ENCODE measurements at places on chromosomes 5 and 9. TPM values are rescaled to one million over a fixed set of nuclear protein-coding genes. Genes with fewer than 3 reads are reported as not detected.
A peak's percentile ranks its signal among the peaks of the same experiment; 100 is the strongest.

- DNase-seq = no peak
These were observed 308.4 kb upstream of the MEF2C start for GRCh38 chr5:89191374-89191773.

DNA sequence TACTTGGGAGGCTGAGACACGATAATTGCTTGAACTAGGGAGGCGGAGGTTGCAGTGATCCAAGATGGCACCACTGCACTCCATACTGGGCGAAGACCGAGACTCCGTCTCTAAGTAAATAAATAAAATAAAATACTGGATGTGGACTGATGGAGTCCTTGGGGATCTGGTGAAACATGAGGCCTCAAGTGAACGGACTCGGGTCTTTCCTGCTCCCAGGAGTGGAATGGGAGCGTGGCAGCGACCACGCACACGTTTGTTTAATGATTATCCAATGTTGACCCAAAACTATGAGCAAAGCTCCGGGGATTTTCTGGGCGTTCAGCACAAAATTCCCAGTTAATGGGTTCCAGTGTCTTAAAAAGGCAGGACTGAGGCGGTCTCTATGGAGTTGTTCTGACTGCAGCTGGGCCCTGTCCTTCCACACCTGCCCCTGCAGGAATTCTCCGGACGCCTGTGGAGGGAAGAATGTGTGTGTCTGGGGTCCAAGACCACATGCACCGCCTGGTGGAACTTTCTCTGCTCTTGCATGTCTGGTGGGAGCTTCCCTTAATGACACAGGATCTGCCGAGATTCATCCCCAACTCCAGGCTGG is 26.6 kb downstream of the NEK6 start:
- DNase-seq = no peak

SPINK6 gene
- total RNA-seq = not detected

BAG1 gene
- total RNA-seq = 51.1 TPM

DNA sequence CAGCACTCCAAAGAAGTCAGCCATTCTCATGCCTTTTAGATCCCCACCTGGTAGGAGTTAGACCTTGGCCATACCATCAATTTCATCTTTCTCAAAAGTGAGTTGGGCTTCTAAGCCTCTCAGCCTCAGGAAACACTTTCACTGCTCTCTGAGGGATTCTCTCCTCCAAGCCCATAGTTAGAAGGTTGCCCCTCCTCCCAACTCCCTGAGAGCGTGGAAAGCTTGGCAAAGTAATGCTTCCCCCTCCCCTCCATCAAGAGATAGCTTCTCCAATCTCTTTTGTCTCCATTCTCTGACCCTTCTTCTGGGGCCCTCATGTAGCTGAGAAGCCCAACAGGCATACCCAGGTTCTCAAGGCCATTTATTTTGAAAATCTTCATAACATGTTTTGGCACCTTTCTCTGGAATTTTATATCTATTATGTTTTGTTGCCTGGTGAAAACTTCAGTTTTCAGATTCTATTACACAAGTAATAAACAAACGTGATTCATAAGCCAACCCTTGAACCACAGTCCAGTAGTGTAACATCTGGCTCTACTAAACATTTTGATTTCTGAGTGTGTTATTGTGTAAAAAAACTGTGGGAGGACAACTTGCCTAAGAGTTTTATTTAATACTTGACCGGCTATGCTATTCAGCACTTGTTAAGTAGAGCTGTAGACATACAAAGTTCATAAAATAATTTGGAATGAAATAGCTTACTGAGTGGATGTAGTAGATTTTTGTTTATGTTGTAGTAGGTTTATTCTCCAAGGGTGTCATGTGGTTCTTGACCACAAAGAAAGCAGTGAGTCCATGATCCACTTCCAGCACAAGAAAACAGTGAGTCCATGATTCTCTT is 17.1 kb downstream of the LVRN start:
- DNase-seq = no peak

DNA sequence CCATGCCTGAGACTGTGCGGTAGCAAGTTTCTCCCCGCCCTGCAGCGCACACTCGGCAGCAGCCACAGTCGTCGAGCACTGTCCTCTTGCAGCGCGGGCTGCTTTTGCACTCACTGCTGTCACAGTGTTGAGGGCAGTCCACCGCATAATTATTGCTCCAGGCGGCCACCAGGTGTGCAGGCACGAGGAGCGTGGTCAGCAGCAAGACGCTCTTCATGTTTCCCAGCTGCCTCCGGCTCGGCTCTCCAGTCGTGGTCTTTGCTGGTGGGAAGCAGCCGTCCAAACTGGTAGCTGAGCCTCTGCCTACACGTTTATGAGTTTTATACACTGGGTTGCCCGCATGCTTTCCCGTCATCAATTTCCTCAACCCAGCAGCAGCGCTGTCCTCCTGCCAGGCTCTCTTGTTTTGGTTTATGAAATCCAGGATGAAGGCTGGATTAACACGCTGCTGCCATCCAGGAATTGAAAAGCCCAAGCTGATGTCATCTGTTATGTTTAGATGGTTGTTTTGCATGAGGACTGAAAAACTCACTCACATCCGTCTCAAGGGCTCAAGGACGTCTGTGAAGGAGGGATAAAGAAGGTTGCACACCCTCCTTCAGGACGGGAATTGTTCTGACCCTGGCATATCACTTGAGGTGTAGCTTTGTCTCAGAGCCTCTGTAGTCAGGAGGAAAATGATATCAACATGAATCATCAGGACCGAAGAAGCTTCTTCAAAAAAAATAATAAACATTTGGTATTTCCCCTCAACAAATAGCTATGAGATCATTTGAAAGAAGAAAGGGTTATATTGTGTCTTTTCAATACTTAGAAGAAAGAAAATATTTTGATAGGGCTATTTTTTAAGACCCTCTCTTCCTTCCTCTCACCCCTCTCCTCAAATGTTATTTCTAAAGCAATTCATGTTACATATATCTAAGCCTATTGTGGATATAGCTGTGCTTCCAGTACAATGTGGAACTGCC is at the start of gene ESM1:
Gene ESM1, minus strand, starts transcription at position 293 of the 968 bp plus-strand sequence. Its CDS starts 76 bp downstream, at position 217.
- DNase-seq = peak; percentile 86

TIMD4 gene
- total RNA-seq = not detected

GRCh38 chr9:103116246-103116645 is 121.1 kb downstream of the CYLC2 start:
- DNase-seq = no peak

GRCh38 chr9:33438926-33439680 is 8.3 kb downstream of the AQP3 start:
- no peak for DNase-seq

- DNase-seq = no peak
These were observed 393.6 kb upstream of the IZUMO3 start for GRCh38 chr9:24939109-24939850.

DNA sequence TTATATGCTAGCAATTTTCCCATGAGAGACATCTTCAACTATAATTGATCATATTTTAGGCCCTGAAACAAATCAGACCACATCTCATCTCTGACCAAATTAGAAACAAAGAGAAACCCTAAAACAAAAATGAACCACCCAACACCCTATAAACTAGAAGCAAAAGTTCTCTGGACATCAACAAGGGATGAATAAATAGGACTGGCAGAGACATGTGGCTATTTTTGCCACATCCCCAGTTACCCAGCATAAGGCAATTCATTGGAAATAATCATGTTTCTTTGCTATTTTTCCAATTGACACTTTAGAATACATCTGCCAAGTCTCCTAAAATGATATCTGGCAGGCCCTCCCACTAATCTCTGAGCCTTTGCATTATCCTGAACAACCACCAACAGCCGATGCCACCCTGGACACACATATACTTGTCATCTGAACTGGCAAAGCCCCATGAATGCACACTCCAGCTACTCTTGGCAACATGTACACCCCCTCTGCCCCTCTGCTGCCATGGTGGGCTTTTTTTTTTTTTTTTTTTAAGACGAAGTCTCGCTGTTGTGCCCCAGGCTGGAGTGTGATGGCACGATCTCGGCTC is 53.5 kb upstream of the EQTN start:
- DNase-seq = no peak

IL9 gene
- not detected for total RNA-seq

PCDHAC2 gene
- 6.7 TPM for total RNA-seq

DNA sequence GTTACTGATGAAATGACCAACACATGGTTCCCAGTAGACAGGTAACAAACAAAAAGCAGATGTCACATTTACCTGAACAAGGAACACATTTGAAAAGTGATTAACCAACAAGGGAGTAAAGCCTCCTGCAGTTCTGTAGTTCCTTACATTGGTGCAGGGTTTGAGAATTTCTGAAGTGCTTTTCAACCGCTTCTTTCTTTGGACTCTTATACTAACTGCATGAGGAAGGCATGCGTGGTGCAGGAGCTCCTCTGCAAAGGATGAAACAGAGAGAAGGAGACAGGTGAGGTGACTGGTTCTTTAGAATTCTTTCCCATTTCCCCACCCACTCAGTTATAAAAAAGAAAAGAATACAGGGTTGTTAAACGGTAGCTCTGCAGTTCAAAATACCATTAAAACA is 4.6 kb upstream of the IL9 start:
- no peak for DNase-seq

CD180 gene
- total RNA-seq = not detected

- DNase-seq = no peak
These were observed 336.7 kb downstream of the CCDC171 start for GRCh38 chr9:15889555-15889954.

CDH18 gene
- not detected for total RNA-seq

GRCh38 chr5:14505310-14506139 is 76.1 kb upstream of the OTULINL start:
- DNase-seq = peak; percentile 63

DNA sequence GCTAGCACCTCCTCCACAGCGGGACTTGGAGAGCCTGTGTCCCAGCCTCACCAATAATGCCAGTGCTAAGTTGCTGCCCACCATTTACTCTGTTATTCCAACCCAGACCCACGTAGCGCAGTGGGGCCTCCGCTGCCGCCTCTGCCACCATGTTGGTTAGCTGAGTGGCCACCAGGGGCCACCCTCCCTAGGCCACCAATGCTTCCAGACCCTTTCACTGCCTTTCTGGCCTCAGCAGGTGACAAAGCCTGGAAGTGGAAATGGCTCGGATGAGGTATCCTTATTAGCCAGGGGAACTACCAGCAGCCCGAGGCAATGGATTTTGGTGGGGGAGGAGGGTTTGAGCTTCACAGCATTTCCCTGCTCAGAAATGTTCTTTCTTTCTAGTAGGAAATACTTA is 110.1 kb downstream of the OSTF1 start:
- no peak for DNase-seq

GRCh38 chr5:181283347-181283746 is 22.4 kb upstream of the TRIM52 start:
- DNase-seq = no peak

DNA sequence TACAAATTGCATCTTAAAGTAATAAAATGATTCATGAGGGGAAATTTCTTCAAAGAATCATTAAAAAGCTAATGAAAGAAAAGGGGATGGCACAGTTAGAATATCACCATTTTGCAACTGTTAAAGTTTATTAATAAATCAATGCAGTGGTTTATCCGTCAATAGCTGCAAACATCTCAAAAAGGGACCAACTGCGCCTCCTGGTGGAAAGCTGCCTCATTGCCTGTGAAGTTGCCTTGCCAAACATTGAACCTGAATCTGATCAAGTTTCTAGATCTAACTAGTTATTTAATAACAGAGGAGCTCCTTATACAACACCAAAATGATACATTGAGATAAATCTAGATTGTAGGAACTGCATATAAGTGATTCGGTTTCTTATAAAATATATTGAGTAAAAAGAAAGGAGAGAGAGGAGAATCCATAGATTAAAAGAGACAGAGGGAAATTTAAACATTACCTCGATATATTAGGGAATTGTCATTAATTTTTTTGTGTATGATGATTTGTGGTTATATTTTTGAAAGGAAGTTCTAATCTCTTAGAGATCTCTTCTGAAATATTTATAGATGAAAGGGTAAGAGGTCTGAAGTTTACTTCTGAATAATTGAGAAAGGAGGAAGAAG is 6.9 kb upstream of the NDUFB6 start:
- no peak for DNase-seq

- DNase-seq = no peak
These were observed 8.2 kb upstream of the EPB41L4B start for GRCh38 chr9:109328978-109329637.

DNA sequence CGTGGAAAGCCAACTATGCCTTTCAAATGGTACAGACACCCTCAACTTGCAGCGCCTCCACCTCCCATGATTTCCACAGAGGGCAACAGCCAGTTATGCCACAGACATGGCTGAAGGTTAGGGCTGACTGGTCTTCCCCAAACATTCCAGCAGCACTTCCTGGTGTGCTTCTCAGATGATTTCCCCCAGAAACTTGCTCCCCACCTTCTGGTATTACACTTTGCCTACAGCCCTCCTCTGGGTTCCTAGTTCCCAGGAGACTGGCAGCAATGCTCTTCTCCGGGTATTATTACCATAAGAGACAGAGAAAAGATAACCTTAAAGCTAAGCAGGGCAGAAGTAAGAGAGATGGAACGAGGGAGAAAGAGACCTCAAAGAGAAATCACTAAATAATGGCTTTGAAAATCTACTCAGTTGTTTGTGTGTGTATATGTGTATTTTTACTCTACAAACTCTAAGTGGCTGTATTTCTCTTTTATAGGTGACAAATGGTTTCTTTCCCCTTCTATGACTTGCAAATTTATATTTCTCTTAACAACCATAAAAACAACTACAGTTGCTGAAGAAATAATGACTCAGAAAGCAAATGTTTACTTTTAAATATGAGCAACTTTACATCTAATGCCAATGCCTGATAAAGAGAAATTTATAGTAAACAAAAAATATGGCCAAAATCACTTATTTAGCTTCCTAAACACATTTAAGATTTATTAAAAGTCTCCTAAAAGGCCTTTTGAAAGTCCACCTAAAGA is 133.8 kb downstream of the PDE4D start:
- DNase-seq = no peak

GRCh38 chr9:137085920-137086530 is 760 bp upstream of the MAN1B1 start:
- DNase-seq = no peak

SPTLC1 gene
- 98.1 TPM for total RNA-seq

- no peak for DNase-seq
These were observed 47.5 kb downstream of the STX17 start for GRCh38 chr9:99953861-99954507.

FBP2 gene
- total RNA-seq = not detected

DNA sequence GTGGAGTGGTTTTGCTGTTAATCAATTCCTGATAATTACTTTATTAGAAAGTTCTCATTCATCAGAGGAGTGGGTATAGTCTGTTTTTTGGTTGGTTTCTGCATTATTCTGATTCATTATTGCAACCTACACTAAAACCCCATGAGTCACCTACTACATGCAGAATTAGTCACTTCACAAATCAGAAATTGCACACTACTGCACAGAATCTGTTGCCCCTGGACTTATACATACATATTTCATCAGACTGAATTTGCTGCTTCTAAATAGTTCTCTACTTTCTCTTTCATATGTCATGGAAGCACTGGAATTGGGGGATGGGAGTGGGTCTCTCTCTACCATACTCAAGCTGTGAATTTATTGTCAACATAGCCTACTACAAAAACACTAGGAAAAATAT is 585.1 kb downstream of the DNAH5 start:
- no peak for DNase-seq

F12 gene
- total RNA-seq = 2.1 TPM

- no peak for DNase-seq
These were observed 237.4 kb upstream of the PTGER4 start for GRCh38 chr5:40442346-40442745.

ACOT12 gene
- total RNA-seq = not detected

All from chondrocyte (in vitro differentiated cells).